ENCODE measurements at places on chromosomes 1 and 21.

DNA sequence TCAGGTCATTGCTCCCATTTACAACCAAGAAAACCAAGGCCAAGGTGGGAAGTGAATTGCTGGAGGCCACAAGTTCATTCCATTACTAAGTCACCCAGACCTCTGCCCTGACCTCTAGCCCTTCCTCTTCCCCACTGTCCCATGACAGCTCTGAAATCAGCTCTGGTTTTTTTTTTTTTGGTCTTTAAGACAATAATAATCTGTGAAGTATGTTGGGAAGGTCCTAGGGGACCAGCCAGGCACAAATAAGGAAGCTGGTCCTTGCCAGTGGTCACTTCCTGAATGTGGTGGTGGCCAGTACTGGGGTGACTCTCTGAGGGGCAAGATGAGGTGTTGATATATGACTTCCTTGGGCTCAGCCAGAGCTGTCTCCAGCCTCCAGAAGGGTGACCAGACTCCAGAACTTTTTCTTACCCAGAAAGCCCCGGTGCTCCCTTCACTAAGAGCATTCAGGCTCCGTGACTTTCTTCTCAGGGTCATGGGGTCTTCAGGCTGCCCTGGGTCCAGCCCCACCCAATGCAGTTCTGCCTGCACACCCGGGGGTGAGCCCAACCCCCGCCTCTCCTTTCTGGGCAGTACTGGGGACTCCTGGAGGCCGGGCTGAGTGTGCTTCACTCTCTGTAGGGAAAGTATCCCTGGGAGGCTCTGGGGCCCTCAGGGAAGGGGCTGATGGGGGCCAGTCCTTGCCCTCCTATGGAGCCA, 159.6 kb downstream of the PTPRU start:
- no peak for DNase-seq

DNA sequence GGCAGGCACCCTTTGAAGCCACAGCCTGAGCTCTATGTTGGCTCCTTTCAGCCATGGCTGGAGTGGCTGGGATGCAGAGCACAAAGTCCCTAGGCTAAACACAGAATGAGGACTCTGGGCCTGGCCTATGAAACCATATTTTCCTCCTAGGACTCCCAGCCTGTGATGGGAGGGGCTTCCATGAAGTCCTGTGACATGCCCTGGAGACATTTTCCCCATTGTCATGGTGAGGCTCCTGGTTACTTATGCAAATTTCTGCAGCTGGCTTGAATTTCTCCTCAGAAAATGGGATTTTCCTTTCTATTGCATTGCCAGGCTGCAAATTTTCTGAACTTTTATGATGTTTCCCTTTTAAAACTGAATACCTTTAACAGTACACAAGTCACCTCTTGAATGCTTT, 61.3 kb downstream of the VCAM1 start:
- DNase-seq = no peak

- DNase-seq = no peak
These were observed 93.3 kb downstream of the IGSF21 start for GRCh38 chr1:18200918-18201317.

- DNase-seq = no peak
These were observed 9.9 kb upstream of the BARHL2 start for GRCh38 chr1:90726986-90727480.

DNA sequence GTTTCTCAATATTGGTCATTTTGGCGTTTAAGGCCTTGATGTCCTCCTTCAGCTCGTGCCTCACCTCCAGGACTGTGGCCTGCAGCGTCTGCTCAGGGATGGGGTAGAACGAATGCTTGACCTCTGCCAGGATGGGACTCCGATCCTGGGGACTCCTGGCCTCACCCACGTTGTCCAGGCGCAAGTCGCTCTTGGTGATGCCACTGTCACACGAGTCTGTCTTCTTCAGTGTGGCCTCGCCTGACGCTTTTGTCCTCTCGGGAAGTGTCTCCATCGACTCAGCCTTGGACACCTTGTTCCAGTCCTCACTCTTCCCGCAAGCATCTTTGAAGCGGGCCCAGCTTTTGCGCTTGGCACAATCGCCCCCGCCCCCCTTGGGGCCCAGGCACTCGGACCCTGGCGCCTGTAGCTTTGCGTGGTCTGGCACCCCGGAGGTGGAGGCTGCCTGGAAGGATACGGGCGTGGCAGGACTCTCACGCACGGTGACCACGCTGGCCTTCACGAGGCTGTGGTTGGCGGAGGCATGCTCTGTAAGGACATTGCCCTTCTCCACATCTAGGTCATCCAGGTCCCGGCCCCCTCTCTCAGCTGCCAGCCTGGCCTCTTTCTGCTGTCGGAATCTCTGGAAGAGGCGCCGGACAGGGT, 354.8 kb downstream of the HHAT start:
- no peak for DNase-seq

DNA sequence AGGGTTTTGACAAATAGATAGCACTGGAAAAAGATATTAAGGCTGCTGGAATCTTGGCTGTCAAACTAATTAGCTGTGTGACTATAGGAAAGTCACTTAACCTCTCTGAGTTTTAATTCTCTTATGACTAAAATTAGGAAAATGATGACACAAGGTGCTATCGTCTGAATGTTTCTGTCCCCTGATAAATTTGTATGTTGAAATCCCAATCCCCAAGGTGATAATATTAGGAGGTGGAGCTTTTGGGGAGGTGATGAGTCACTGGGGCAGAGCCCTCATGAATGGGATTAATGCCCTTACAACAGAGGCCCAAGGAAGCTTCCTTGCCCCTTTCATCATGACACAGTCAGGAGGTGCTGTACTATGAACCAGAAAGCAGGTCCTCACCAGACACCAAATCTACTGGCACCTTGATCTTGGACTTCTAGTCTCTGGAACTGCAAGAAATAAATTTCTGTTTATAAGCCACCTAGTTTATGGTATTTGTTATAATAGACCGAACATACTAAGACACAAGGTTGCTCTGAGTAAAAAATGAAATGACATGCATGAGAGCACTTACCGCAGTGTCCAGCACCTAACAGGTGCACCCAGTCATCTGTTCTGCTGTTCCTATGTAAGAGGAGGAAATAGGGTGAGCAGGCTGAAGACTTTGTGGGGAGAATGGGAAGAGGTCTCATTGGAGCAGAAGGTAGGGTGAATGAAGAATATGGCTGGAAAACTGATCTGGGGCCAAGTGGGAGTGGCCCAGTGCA, 26.3 kb upstream of the DISP1 start:
- DNase-seq = no peak

DNA sequence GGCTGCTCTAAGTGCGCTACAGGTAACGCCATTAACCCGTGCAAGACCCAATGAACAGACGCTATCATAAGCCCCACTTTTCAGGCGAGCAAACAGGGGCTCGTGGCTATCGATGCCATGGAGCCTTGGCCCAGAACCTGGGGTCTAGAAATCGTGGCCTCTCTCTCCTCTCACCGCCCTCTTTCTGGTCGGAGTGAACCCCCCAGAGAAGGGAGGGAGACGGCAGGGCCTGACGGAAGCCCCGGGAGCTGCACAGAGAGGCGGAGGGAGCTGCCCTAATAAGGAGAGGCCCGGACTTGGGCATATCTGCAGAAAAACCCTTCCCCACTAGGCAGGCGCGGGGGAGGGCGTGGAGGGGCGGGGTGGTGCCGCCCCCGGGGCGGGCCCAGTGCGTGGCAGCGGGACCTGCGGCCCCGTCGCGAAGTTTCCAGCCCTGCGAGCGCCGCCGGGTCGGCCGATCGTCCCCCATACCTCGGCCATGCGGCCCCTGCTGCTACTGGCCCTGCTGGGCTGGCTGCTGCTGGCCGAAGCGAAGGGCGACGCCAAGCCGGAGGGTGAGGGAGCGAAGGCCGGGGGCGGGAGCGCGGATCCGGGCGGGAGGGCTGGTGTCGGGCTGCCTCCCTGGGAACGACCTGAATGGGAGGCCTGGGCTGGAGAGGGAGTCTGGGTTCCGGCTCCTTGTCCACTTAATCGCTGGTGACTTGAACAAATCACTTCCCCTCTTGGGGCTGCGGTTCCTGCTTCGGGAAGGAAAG, at the start of gene PLOD1:
TSS of gene PLOD1 (plus strand) at position 416 of the 755 bp plus-strand sequence. CDS start at position 479, 63 bp downstream.
- no peak for DNase-seq

DNA sequence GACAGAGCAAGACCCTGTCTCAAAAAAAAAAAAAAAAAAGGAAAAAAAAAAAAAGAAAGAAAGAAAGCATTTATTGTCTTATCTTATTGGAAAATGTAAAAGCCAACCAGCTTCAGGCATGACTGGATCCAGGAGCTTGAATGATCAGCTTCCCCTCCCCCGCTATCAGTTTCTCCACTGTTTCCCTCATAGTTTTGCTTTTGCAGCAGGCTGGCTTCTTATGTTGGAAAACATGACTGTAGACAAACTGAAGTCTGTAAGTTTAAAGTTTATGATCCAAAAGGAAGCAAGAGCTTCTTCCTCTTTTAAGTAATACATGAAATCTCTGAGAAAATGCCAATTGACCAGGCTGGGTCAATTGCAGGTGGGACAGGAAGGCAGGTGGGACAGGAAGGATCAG, 52.2 kb downstream of the FHAD1 start:
- no peak for DNase-seq

DNA sequence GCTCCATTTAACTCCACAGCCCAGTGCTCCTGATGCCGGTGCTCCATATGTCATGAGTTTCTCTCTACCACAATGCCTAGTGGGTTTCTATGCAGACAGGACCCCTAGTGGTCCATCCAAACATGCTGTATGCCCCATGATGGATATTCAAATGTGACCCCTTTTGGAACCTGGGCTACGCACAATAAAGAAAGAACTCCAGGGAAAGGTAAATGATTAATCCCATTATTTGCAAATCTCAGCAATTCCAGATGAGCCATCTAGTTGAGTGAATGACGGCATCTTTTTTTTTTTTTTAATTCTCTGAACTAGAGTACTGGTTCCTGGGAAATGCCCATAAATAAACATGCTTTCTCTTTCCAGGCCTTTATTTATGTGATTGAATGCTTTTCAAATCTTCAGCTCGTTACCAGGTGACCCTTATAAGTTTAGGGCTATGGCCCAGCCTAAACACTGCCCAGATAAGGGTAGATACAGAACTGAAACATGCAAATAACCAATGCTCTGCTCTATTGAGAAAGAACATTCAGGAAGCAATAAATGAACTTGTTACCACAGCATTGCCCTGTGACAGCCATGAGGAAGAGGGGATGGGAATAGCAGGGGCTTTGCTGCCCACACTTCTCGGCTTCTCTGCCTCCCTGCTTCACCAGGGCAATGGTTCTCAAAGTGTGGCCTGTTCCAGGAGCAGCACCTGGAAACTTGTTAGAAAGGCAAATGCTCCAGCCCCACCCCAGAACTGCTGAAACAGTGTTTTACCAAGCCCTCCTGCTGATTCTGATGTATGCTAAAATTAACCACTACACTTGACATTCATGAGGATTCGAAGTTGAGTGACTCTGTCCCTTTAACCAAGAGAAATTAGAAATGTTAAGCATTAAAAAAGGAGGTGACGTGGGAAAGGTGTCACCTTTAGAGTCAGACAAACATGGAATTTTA, 151.7 kb downstream of the SEC16B start:
- DNase-seq = no peak

DNA sequence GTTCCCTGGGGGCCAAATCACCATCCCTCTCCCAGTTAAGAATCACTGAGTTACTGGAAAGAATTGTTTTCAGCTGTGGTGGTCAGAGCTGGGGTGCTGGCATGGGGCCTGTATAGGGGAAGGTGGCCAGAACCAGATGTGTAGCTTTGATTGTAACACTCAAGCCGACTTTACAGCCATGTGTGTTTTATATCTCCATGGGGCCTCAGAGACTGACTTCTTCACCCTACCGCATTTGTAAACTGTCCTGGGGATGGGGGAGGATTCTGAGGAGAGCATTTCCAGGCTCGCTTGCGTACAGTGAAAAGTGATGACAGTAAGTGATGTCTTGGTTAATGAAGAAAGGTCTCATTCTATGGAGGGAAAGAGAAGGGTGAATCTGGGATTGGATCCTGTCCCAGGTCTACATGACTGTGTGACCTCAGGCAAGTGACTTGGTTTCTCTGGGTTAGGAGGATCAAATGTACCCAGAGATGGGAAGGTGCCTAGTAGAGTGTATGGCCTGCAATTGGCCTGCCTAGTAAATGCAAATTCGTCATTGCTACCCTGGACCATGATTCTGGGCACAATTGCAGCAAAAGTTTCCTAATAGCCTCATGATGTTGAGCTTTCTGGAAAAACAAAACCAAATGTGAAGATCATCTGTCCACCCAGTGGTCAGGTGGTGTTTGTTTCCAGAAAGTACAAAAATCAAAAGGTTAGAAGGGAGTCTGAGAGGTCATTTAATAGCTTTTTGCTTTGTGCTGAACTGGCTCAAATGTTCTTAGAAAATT, 49.7 kb upstream of the RCC2 start:
- no peak for DNase-seq

- no peak for DNase-seq
These were observed 8.0 kb downstream of the TRNAU1AP start for GRCh38 chr1:28560886-28561285.

DNA sequence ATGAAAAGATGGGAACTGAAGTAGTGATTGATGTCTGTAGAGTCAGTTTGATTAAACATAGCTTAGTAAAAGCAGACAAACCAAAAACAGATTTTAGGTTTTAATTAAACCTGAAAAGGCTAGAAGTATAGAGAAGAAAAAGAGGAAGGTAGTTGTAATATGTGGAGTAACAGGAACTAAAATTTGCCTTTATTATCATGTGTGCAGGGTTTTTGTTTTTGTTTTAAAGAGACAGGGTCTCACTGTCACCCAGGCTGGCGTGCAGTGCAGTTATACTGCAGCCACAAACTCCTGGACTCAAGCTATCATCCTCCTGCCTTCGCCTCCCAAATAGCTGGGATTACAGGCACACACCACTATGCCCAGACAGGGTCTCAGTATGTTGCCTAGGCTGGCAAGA, 6.0 kb downstream of the TOR1AIP1 start:
- no peak for DNase-seq

- DNase-seq = no peak
These were observed 72.9 kb upstream of the LBR start for GRCh38 chr1:225500624-225501192.

DNA sequence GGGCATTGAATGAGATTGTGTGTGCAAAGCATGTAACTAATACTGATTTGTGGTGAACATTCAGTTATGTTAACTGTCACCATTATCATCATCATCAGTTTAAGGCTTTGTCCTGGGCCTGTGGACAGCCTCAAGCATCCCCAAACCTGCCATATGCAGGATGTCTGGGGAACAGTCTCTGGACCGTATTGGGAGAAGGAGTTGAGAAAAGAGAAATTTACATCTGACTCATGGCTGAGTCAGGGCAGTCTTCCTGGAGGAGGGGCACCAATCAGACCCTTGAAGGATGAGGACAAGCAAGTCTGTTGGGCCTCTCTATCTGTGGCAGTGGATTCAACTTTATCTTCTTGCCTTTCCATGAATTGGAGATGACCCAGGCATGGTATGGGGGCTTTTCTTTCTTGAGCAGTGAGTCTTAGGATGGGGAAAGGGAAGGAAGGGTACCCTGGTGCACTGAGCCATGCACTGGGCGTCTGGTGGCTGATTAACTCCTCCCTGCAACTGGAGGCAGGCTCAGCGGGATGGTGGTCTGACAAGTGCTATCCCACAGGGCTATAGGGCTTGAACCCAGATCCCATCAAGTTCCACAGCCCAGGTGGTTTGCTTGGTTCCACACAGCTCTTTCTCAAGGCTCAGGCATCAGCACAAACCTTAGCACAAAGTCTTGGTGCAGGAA, 2.9 kb downstream of the PADI3 start:
- no peak for DNase-seq

- DNase-seq = no peak
These were observed 148.7 kb downstream of the ADGRL2 start for GRCh38 chr1:81949421-81949820.
